ENCODE measurements at places on chromosomes 2 and 18.

GRCh38 chr2:186551323-186552050 lies 38.4 kb upstream of the ITGAV start:
- DNase-seq, result no peak

DNA sequence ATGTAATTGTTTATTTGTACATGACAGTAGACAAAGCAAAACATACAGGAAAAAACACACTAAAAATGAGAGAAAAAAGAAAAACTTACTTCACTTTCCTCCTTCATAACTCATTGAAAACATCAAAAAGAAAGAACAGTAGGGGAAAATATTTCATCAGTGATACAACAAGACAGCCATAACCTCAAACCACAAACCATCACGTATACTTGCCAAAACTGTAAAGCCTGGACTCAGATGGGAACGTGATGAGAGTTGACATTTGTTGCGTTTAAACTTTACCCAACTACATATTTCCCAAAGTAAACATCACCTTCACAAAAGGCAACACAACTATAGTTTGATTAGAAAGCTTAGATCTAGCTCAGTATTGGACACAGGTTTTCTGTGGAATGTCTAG lies 278.2 kb upstream of the COL3A1 start:
- DNase-seq, result no peak

DNA sequence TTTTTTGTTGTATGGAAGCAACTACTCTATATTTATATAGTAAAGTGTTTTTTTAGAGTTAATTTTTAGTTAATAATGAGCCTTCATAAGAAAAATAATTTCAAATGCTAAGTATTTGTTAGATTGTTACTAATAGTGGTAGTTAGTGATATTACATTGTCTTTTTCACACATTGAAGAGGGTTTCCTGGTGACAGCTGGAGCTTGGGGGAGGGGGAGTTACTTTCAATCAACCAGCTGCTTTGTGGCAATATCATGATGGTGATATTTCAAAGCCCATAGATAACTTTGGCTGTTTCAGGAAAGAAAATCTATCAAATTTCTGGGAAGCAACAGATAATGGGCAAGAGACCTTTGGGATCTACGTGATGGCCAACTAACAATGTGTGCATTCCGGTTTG lies 4.1 kb downstream of the RHBDD1 start:
- DNase-seq, result no peak

DNA sequence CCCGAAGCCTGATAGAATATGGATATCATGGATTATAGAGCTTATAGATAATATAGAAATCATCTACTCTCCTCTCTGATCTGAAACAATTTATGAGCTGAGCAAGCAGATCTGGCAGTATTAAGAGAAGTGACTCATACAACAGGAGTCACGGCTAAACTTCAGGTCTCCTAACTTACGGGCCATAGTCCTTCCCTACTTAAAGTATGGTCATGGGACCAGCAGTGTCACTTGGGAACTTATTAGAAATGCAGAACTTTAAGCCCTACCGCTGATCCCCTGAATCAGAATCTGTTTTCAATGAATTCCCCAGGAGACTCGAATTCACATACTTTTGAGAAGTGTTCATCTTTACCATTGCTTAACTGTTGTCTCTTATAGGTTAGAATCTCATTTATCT lies 195.7 kb upstream of the FANCL start:
- no peak for DNase-seq

DNA sequence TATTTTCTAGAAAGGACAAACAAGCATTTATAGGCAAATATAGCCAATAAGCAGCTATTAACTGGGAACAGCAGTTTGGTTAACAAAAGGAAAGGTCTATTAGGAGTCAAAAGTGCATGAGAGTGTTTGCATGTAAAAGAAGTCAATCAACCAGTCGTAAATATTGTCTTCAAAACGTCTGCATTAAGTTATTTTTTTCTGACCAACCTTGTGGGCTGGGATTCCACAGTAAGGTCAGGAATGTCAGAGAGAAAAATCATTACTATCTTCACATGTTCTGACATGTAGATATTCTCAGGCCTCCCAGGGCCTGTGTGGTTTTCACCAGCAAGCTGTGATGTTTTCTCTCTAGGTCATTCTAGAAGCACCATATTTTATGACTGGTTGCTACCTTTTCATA lies 922.5 kb downstream of the SUCLG1 start:
- no peak for DNase-seq

- DNase-seq, result no peak
Observed at GRCh38 chr2:17637131-17637906, 96.8 kb downstream of the VSNL1 start.

- DNase-seq, result no peak
Observed at GRCh38 chr18:54828986-54829385, 709 bp downstream of the RAB27B start.

- no peak for DNase-seq
Observed at GRCh38 chr2:74756356-74756890, 77.5 kb upstream of the HK2 start.

- DNase-seq, result no peak
Observed at GRCh38 chr18:57755473-57756067, 47.5 kb downstream of the ATP8B1 start.

GRCh38 chr2:16049406-16049805 lies 109.1 kb downstream of the MYCN start:
- no peak for DNase-seq

Data from NCI-H1436 (cell line).